ENCODE measurements at places on chromosomes 16 and 17.

- no peak for DNase-seq
These were observed 100.3 kb downstream of the MAF start for GRCh38 chr16:79500286-79500685.

DNA sequence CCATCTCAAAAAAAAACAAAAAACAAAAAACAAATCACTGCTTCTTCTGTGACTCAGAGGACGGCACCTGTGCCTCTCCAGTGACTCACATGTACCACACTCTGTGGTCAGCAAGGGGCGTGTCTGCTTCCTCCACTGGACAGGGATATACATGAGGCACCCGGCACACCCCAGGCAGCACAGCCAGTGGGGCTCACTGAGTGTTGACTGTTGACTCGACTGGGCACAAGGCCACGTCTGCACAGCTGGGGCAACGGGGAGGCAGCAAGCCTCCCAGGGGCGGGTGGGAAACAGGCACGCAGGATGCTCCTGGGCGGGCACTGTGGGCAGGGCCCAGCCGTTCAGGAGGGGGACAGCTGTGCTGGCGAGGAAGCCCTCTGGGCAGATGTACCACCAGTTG lies 64.1 kb downstream of the TIMM22 start:
- DNase-seq, result no peak

- DNase-seq, result no peak
These were observed 524 bp downstream of the STRADA start for GRCh38 chr17:63741143-63741407.

DNA sequence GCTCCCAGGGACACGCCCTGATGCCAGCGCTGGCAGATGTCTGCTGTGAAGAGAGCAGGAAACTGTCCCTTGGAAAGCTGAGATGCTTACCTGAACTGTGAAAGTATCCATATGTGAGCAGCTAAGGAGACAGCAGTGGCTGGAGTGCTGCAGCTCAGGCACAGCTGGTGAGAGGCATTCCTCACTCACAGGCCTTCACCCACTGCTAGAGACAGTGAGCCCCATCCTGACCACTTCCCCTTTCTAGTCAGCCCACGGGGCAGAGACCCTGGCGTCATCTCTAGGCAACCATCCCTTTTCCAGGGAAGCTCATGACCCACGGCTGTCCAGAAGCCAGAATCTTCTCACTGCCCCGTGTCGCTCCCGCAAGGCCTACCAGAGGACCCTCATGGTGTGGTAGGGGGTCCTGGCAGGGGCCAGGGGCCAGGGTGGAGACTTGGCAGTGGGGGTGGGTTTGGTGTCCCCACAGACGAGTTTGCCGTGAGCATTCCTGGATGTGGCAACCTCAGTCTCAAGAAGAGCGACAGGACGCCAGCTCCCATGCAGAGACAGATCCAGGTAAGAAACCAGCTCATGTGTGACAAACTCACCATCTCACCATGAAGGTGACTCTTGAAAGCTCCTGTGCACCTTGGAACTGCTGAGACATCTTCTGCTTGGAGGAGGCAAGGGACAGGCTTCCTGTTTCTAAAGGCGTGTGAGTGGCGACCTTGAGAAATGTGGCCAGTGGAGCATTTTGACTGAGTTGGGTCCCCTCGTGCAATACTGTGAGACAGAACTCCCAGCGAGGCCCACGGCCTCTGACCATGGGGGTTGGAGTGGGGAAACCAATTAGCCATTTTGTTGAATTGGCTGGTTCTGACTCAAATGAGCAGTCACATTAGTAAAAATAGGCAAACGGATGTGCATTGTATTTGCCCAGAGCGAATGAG lies at the start of gene SCIMP:
Gene SCIMP (minus strand): TSS at position 216 of the 932 bp plus-strand sequence. CDS start 105 bp downstream, at position 111.
- DNase-seq, result no peak

DNA sequence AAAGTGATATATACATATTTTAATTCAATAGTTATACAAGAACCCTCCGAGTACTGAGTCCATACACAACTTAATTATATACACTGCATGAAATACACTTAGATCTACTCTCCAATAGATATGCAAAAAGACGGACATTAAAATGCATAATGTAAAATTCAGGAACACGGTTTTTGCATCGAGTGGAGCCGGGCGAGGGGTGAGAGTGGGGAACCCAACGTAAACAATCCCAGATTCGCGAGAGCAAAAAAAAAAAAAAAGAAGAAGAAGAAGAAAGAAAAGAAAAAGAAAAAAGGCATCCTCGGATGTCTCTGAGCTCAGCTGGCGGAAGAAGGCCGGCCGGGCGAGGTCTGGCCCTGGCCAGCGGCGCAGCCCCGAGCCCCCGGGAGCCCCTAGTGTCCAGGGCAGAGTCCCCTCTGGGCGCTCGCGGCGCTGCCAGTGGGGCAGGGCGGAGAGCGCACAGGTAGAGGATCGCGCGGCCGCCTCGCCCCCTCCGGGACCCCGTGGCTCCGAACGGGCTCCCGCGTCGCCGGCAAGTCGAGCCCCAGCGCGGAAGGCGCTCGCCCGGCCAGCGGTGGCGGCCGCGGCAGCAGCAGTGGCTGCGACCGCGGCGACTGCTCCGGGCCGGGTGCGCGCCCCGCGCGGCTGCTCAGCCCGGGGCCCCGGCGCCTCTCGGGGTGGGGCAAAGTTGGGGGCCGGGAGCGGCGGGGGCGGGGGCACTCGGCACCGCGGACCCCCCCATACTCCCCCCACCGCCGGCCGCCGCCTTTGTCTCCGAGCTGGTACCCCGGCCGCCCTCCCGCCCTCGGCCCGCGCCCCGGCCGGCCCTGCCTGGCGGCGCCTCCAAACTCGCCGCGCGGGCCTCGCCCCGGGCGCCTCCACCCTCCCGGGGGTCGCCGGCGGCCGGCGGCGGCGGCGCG lies 9.6 kb upstream of the ZFHX3 start:
- DNase-seq, result peak; percentile 43

GRCh38 chr17:64025732-64026294 lies 5.4 kb upstream of the ICAM2 start:
- no peak for DNase-seq

- no peak for DNase-seq
These were observed 99.1 kb upstream of the CIBAR2 start for GRCh38 chr16:85211271-85211801.

- peak; percentile 69 for DNase-seq
These were observed 507.2 kb upstream of the EEF2KMT start for GRCh38 chr16:5604770-5605169.

GRCh38 chr17:1800712-1801111 lies 29.0 kb downstream of the SMYD4 start:
- DNase-seq, result no peak

GRCh38 chr17:39804839-39805238 lies 59.3 kb downstream of the IKZF3 start:
- no peak for DNase-seq

- peak; percentile 19 for DNase-seq
These were observed 58.7 kb downstream of the EFCAB5 start for GRCh38 chr17:30000001-30000754.

DNA sequence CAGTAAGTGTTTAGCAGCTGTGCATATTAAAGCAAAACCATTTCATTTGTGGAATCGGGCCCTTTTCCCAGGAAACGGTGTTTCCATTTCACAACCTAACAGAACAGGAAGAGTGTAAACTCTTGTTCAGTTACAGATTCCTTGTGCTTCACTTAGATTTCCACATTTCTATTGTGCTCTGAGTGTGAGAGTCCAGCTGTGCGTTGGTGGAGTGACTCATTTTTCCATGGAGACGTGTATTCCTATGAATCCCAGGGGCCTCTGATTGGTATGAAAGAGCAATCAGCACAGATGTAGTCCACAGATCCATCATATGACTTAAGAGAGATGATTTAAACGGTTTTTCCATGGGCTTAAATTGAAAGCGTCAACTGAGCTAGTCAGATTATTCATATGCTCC lies 13.3 kb upstream of the CAVIN1 start:
- DNase-seq, result no peak

- no peak for DNase-seq
These were observed 58.1 kb downstream of the PPM1E start for GRCh38 chr17:58813712-58814111.

GRCh38 chr16:88406096-88407041 lies 23.6 kb downstream of the ZNF469 start:
- no peak for DNase-seq

DNA sequence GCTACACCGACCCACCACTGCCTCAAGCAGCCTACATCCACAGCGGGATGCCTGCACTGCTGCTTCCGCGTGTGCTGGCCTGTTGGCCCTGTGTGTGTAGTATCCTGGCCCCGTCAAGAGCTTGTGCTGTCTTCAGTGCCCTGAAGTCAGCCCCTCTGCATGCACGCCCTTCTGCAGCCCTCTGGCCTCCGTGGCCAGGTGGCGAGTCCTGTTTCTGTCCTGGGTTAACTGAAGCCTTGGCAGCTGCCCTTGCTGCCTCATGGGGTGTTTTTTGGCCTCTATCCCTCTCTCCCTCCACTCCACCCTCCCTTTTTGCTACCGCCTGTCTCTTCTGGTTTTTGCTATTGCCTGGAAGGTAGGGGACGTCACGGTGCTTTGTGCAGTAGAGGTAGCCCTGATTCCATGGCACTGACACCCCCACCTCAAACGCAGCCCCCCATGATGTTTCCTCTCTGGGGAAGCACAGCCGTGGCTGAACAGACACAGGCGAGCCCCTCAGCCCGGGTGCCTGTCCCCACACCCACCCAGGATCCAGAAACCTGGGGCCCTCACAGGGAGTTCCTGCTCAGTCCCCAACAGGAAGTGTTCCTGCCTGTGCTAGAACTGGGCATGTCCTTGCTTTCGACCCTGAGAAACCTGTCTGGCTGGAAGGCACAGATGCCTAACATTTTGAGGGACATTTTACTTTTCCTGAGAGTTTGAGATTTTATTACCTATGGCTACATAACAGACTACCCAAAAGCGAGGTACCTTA lies 18.8 kb upstream of the AMZ2 start:
- peak; percentile 71 for DNase-seq

DNA sequence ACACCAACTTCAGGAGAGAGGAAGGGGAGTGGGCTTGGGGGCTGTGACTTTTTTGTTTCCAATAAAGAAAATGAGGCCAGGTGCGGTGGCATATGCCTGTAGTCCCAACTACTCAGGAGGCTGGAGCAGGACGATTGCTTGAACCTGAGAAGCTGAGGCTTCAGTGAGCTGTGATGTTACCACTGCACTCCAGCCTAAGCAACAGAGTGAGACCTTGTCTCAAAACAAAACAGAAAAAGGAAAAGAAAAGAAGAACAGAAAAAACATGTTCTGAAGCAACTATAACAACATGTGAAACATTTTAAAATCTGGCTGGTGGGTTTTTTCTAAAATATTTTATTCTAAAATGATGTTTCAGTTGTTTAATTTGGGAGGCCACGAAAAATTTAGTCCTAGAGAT lies 554.0 kb upstream of the ZFHX3 start:
- no peak for DNase-seq

- no peak for DNase-seq
These were observed 1000.4 kb downstream of the CDH11 start for GRCh38 chr16:64121473-64121872.

DNA sequence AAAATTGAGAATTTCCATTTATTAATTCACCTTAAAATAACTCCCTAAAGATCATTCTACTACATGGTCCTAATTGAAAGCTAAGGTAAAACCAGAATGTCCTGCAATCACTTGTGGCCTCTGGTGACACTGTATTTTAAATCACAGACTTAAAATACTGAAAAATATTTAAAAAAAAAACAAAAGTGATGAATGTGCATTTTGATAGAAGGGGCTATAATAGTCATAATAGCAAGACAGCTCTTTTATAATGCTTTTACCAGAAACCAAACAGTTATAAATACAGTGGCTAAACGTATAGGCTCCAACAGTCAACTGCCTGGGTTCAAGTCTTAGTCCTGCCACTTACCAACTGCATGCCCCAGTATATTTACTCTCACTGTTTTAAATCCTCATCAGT lies 21.2 kb downstream of the PHLPP2 start:
- no peak for DNase-seq

DNA sequence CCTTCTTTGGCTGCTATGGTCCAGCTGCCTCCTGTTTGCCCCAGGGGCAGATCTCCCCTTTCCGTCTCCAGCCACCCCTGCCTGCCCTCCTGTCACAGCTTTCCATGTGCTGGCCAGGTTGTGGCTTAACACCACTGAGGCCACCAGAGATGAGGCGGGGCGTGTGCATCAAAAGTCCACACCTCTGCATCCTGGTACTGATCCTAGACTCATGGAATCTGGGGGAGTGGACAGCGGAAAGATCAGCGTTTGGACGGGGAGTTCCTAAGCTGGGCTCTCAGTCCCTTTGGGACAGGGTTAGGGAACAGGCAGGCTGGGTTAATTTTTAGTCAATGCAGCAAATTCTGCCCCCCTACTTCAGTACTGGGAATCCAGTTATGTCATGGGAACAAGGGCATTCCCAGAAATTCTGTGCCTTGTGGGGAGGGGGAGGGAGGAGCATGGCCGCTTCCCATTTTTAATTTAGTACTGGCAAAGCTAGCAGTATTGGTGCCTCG lies 3.9 kb downstream of the IGFBP4 start:
- peak; percentile 80 for DNase-seq

- DNase-seq, result no peak
These were observed 105.2 kb downstream of the RBFOX1 start for GRCh38 chr16:7437843-7438242.

DNA sequence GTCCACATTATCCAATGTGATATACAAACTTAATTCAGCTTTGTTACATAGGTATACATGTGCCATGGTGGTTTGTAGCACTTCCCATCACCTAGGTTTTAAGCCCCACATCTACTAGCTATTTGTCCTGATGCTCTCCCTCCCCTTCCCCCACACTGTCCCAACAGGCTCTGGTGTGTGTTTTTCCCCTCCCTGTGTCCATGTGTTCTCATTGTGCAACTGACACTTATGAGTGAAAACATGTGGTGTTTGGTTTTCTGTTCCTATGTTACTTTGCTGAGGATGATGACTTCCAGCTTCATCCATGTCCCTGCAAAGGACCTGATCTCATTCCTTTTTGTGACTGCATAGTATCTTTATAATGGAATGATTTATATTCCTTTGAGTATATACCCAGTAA lies 196.7 kb downstream of the CDH11 start:
- DNase-seq, result no peak

GRCh38 chr16:19935694-19936093 lies 51.0 kb upstream of the GPRC5B start:
- no peak for DNase-seq

DNA sequence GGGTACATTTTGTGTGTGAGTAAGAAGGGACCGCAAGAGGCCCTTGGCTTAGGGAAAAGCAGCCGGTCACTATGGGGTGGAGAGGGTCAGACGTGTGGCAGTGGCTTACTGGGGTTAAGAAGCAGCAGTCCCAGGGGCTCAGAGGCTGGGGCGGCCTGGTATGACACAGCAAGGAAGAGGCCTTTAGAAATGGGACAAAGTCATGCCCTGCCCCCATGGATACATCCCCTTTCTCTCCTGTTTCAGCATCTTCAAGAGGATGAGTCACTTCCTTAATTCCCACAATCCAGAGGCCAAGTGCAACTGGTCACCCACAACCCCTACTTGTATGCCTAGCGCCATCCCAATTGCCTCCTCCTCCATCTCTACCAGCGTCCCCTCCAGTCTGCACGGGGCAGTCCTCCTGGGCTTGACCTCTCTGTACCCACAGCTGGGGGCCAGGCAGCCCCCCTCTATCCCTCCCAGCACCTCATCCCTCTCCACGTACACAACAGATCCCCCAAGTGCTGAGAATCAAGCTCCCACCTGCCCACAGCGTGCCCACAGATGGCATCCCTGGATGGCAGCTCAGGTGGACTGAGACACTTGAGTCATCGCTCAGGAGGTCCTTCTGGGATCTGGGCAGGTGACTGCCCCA lies 6.9 kb upstream of the EFTUD2 start:
- no peak for DNase-seq

- no peak for DNase-seq
These were observed 301.9 kb downstream of the SOX9 start for GRCh38 chr17:72422505-72423285.
